ENCODE measurements at places on chromosomes 7 and 10. TPM values are rescaled to one million over a fixed set of nuclear protein-coding genes. Genes with fewer than 3 reads are reported as not detected.

The GARIN1A gene
- 1.5 TPM for total RNA-seq

The PCLO gene
- total RNA-seq: 0.17 TPM

The LRRN3 gene
- 1.8 TPM for total RNA-seq

The GSTO1 gene
- 151 TPM for total RNA-seq

The RNF133 gene
- 0.50 TPM for total RNA-seq

The SAMD9L gene
- 15.7 TPM for total RNA-seq

The PPP1R3A gene
- total RNA-seq: not detected

The HOXA4 gene
- total RNA-seq: 0.51 TPM

The CCNY gene
- 38.5 TPM for total RNA-seq

The SEM1 gene
- 52.7 TPM for total RNA-seq

The ACBD7 gene
- under 0.01 TPM for total RNA-seq

The GBF1 gene
- 14.4 TPM for total RNA-seq

The CUZD1 gene
- 0.50 TPM for total RNA-seq

The TMEM213 gene
- total RNA-seq: not detected

The ITGB8 gene
- total RNA-seq: 100 TPM

The ABI1 gene
- total RNA-seq: 20.5 TPM

The STYXL1 gene
- total RNA-seq: 49.0 TPM

The CREM gene
- 29.9 TPM for total RNA-seq

The PSMG3 gene
- total RNA-seq: 21.3 TPM

The ANKRD2 gene
- 1.8 TPM for total RNA-seq

The ADAM12 gene
- total RNA-seq: 33.9 TPM

The DNAJC2 gene
- 13.6 TPM for total RNA-seq

The SFTPA2 gene
- total RNA-seq: not detected

The STX1A gene
- total RNA-seq: 4.6 TPM

The SPDYE6 gene
- not detected for total RNA-seq

The AKR1D1 gene
- not detected for total RNA-seq

The FAM131B gene
- 3.8 TPM for total RNA-seq

The ZP3 gene
- 2.6 TPM for total RNA-seq

The LIPK gene
- total RNA-seq: not detected

The CUBN gene
- total RNA-seq: 1.3 TPM

The ZKSCAN5 gene
- total RNA-seq: 13.6 TPM

The STEAP1B gene
- 10.3 TPM for total RNA-seq

The RNF148 gene
- 0.83 TPM for total RNA-seq

The TMEM236 gene
- total RNA-seq: 0.17 TPM

The ZNF775 gene
- total RNA-seq: 9.6 TPM

The SLC35G1 gene
- 2.1 TPM for total RNA-seq

The FAM24B gene
- total RNA-seq: 6.8 TPM

The HELLS gene
- 3.9 TPM for total RNA-seq

The PGAM2 gene
- total RNA-seq: 0.26 TPM

The TAS2R41 gene
- total RNA-seq: not detected

The FOXL3 gene
- not detected for total RNA-seq

The SEMA3D gene
- total RNA-seq: 12.1 TPM

The SLC13A1 gene
- not detected for total RNA-seq

The BEND7 gene
- total RNA-seq: 10.6 TPM

The CDHR1 gene
- total RNA-seq: not detected

The ANKRD7 gene
- 2.8 TPM for total RNA-seq

Data from fibroblast of lung (primary cell).